Right ventricle myocardium superior (tissue), 1 donor: ENCODE measurements at places on chromosomes 11 and 22. TPM values are rescaled to one million over a fixed set of nuclear protein-coding genes. Genes with fewer than 3 reads are reported as not detected.

RNF26 gene
- total RNA-seq = 12.9 TPM

CCDC157 gene
- total RNA-seq = 0.51 TPM

P2RX3 gene
- 1.3 TPM for total RNA-seq

GLYAT gene
- total RNA-seq = 0.22 TPM

- no peak for DNase-seq
Measured at GRCh38 chr11:62269654-62270278, at the start of gene SCGB2A2. Gene SCGB2A2 (plus strand): TSS chr11:62270158. CDS start chr11:62270217, 59 bp downstream.

GRCh38 chr11:44885919-44886789, 64.5 kb downstream of the TP53I11 start:
- DNase-seq = no peak

DNA sequence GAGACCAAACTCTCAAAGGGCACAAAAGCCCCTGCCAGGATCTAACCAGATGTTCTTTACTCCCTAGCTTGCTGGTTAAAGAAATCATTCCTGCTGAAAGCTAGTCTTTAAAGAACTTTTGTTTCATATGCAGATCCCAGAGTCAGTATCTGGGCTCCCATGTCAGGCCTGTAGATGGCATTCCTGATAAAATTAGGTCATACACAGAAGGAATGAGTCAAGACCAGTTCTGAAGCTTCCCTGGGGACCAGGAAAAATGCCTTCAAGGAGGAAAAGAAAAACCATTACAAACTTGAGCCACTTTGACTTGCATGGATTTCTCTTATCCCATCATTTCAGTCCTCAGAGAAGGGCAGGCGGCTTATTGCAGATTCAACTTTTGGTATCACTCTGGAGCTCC, 5.9 kb downstream of the DBX1 start:
- no peak for DNase-seq

DNA sequence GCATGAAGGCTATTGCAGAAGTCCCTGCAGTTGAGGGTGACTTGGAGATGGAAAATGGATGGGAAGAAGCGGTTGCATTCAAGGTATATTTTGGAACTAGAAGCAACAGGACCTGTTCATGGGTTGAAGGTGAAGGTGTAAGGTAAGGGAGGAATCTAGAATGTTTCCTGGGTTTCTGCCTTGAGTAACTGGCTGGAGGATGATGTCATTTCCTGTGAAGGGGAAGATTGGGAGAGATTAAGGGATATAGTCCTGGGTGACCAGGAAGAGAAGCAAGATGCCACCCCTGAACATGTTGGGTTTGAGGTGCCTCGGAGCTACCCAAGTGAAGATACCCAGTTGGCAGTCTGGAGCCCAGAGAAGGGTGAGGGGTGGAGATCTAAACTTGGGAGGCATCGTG, 12.1 kb upstream of the MOGAT2 start:
- DNase-seq = no peak

DNA sequence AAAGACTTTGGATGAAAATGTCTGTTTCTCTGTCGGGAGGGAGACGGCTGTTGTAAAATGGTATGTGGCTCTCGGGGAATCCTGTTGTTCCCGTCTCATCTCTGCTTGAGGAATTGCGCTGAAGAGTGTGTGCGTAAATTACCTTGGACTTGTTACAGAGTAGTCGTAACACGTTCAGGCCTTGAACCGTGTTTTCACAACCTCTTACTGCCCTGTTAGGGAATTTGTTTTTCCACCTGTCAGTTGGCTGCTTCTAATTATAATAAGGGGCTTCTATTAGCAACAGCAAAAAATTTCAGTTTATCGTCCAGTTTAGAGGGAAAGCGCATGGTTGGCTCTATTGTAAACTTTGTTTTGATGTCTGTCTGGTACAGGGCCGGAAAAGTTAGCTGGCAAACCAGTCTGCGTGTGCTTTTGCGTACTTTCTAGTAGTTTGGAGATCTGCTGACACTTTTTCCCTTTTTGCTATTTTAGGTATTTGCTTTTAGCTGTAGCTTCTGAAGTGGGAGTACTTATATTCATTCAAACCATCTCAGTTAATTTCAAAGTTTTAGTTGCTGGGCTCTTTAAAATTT, 1.5 kb downstream of the HIPK3 start:
- no peak for DNase-seq

DNA sequence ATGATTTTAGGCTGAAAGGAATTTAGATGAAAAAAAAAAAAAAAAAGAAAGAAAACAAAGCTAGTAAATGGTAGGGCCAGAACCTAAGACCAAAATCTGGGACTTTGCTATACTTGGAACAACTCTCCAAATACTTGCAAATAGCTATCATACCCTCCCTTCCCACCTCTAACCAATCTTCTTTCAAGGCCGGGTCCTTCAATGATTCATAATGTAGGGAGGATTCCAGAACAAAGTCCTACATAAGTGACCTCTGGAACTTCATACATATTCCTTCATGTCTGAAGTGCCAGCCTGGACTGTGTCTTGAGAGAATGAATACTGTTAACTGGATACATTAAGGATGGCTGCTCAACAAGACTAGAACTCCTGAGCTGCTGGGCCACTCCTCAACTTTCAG, 9.9 kb downstream of the STK33 start:
- no peak for DNase-seq
